Heart right ventricle (tissue), 16 donors: ENCODE measurements at places on chromosomes 1 and 21. TPM values are rescaled to one million over a fixed set of nuclear protein-coding genes. Genes with fewer than 3 reads are reported as not detected.

- H3K36me3 ChIP-seq: no peaks in the 10 kb centered on the region
- H3K27me3 ChIP-seq: peaks cover 96% of the 10 kb centered on the region
- H3K27ac ChIP-seq: no peak overlapping the region
These were observed 4.3 kb upstream of the FOXD2 start for GRCh38 chr1:47433477-47434050.

FCRL6 gene
- total RNA-seq: not detected

- H3K36me3 ChIP-seq: no peaks in the 10 kb centered on the region
- peaks cover 60% of the 10 kb centered on the region for H3K4me1 ChIP-seq
- H3K27ac ChIP-seq: peak overlapping the region; percentile 29
- no peak for DNase-seq
- H3K4me3 ChIP-seq: no peak overlapping the region
- no peaks in the 10 kb centered on the region for H3K27me3 ChIP-seq
These were observed 3.7 kb downstream of the BACH1 start for GRCh38 chr21:29302359-29302875.

C1orf50 gene
- 10.4 TPM for total RNA-seq

- H3K4me3 ChIP-seq: no peak overlapping the region
- H3K36me3 ChIP-seq: no peaks in the 10 kb centered on the region
- no peaks in the 10 kb centered on the region for H3K27me3 ChIP-seq
- H3K4me1 ChIP-seq: peaks cover 6% of the 10 kb centered on the region
- no peak overlapping the region for H3K27ac ChIP-seq
- DNase-seq: no peak
These were observed 144.7 kb downstream of the MRPL39 start for GRCh38 chr21:25462517-25462971.

DNA sequence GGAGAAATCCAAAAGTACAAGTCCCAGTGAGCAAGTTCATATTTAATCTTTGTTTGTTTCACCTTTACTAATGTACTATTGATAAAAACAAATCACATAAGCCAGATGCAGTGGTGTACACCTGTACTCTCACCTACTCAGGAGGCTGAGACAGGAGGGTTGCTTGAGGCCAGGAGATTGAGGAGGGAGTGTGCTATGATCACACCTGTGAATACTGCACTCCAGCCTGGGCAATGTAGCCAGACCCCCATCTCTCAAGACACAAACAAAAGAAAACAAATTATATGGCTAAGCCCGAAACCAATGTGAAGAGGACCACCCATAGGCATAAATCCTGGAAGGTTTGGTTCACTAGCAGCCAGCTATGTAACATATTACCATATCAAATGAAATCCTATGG lies 9.6 kb upstream of the USP24 start:
- no peaks in the 10 kb centered on the region for H3K36me3 ChIP-seq
- no peaks in the 10 kb centered on the region for H3K27me3 ChIP-seq
- H3K4me3 ChIP-seq: no peak overlapping the region
- no peak for DNase-seq
- no peaks in the 10 kb centered on the region for H3K4me1 ChIP-seq

DNA sequence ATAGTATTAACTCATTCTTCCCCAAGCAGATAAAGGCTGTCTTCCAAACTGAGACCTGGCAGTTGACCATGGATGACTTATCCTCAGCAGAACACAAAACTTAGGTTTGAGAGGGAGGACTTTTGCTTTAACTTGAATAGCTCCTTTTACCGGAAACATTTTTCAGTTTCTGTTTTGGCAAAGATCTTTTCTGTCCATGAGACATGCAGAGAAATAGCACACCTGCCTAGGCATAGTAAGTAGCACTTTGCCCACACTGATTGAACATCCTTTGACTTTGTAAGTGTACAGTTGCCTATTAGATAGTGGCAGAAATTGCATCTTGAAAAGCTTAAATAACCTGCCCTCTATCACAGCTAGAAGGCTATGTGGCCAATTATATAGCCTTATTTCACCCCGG lies 1962.5 kb downstream of the MRPL39 start:
- H3K36me3 ChIP-seq: no peaks in the 10 kb centered on the region
- H3K4me3 ChIP-seq: no peak overlapping the region
- DNase-seq: no peak
- no peaks in the 10 kb centered on the region for H3K4me1 ChIP-seq
- H3K27ac ChIP-seq: no peak overlapping the region

KRTAP19-3 gene
- total RNA-seq: not detected

GRCh38 chr1:228274452-228275178 lies 66.8 kb downstream of the OBSCN start:
- H3K27ac ChIP-seq: peak overlapping the region; percentile 61
- H3K4me1 ChIP-seq: peaks cover 9% of the 10 kb centered on the region
- DNase-seq: peak; percentile 10
- peaks cover 12% of the 10 kb centered on the region for H3K36me3 ChIP-seq
- H3K4me3 ChIP-seq: peak overlapping the region; percentile 69

GRCh38 chr1:2569060-2569459 lies 12.9 kb downstream of the TNFRSF14 start:
- DNase-seq: no peak
- no peaks in the 10 kb centered on the region for H3K36me3 ChIP-seq
- H3K27ac ChIP-seq: no peak overlapping the region
- no peak overlapping the region for H3K4me3 ChIP-seq
- no peaks in the 10 kb centered on the region for H3K4me1 ChIP-seq

DNA sequence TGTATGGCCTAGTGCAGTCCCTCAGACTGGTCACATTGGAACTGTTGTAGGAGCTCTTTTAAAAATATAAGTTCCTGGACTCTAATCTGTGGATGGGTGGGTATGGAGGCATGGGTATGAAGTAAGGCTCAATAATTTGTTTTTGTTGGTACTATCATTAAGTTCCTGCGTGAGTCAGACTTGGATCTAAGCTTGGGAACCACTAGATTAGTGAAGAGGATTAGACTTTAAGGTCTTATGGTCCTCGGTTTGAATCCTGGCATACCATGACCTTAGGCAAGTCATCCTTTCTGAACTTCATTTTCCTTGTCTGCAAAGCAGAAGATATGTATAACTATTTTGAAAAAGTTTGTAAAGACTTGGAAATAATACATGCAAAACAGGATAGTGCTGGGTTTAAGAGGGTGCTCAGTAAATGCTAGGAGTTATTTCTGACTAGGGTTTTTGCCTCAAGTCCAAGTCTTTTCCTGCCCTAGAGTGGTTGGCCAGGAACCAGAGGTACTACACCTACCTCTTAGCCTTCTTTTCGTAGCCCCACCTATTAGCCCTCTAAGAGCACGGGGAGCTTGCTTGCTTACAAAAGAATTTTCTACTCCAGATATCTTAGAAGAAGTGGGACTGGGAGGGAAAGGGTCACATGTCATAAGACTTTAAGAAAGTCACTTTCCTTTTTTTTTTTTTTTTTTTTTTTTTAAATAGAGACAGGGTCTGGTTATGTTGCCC lies 38.6 kb upstream of the METTL18 start:
- no peaks in the 10 kb centered on the region for H3K27me3 ChIP-seq
- H3K4me3 ChIP-seq: no peak overlapping the region
- peaks cover 82% of the 10 kb centered on the region for H3K36me3 ChIP-seq
- H3K4me1 ChIP-seq: no peaks in the 10 kb centered on the region
- no peak overlapping the region for H3K27ac ChIP-seq

FCRL5 gene
- 0.20 TPM for total RNA-seq

DNA sequence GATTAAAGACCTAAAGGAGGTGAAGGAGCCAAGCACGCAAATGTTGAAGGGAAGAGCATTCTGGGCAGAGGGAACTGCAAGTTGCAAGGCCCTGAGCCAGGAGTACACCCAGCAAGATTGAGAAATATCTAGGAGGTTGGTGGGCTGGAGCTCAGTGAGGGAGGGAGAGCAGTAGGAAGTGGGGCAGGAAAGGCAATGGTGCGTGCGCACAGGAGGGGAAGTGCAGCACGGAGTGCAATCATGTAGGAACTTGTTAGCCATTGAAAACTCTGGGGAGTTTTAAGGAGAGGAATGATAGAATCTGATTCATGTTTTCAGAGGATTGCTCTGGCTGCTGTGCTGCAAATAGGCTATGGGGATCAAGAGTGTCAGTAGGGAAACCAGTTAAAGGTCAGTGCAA lies 13.2 kb upstream of the IGSF3 start:
- no peaks in the 10 kb centered on the region for H3K27me3 ChIP-seq
- no peaks in the 10 kb centered on the region for H3K36me3 ChIP-seq
- no peak overlapping the region for H3K27ac ChIP-seq
- H3K4me1 ChIP-seq: no peaks in the 10 kb centered on the region
- no peak for DNase-seq
